ENCODE measurements at places on chromosomes 3 and 15.

GRCh38 chr3:134441321-134441720 lies 44.5 kb downstream of the ANAPC13 start:
- DNase-seq: no peak

DNA sequence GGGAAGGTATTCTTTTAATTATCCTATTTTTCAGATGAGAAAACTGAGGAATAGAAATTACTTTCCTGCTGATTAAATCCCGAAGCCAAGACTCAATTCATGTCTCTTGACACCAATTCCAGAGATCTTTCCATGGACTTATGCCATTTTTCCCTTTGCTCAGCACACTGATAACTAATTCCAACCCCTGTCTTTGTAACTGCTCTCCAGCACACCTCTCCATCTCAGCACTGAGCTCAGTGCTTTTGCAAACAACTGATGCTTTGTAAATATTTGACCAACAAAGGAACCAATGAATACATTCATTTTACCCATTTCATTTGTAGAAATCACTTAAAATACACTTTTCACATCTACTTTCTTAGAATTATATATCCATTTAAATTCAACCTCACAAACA lies 249.1 kb downstream of the IL5RA start:
- DNase-seq: no peak

DNA sequence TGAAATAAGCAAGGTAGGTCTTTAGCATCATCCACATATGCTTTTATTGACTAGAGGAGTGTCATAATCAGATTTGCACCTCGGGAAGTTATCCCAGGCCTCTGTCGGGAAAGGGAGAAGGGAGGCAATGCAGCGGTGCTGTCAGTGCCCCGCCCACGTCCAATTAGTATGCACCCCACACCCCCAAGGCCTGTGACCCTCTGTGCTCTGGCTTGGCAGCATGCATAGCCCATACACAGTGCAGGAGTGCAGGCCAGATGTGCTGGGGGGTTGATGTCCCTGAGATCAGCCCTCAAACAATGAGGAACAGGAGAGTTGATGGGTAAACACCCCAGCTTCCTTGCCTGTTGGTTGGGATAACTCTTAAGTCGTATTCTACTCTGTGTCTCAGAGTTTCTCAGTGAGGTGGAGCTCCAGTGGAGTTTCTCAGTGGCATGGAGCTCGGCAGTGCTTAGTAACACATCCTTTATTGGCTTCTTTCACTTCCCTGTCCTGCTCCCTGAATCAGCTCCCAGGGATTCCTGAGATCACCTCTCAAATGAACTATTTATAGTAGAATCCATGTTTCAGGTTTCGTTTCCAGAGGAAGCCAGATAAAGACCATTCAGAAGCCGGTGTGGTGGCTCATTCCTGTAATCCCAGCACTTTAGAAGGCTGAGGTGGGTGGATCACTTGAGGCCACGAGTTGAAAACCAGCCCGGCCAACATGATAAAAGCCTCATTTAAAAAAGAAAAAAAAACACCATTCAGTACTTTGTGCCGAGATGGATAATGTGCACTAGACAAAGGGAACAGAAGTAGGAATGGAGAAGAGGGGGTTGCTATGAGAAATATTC lies 26.7 kb upstream of the NDUFB4 start:
- DNase-seq: no peak

- DNase-seq: no peak
These were observed 117.3 kb downstream of the ADAMTS17 start for GRCh38 chr15:100224206-100225185.

- no peak for DNase-seq
These were observed 58.0 kb upstream of the ATP2B2 start for GRCh38 chr3:10563396-10563795.

DNA sequence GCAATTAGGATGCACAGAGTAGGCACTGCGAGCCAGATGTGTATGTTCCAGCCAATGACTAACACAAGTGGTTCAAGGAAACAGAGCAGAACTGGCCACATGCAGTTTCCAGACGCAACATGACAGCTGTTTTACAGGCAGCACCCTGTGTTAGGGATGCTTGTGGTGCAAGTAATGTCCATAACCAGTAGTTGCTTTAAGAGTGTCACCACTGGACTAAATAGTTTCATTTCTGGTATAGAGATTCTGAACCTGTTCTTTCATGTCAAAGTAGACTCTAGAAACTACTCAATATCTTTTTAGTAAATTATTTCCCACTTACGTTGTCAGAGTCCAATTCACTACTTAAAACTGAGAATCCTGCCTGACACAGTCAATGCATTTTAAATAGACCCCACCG lies 14.5 kb upstream of the LPP start:
- no peak for DNase-seq

GRCh38 chr15:41292521-41292920 lies 39.9 kb downstream of the OIP5 start:
- no peak for DNase-seq

DNA sequence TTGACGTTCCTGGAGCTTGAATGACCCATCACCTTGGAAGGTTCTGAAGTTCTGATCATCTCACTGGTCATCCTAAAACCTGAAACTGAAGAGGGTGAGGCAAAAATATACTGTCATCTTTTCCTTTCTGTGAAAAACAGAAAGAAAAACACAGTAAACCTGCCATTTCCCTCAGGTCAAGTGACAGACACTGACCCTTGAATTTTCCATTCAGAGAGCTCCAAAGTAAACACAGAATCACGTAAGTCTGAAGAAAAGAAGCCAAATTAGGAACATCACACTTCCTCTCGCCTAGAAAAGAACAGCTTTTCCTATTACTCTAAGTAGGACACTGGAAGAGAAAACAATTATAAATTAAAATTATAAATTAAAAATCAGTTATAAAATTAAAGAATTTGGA lies 78.7 kb upstream of the TGFBR2 start:
- DNase-seq: no peak

DNA sequence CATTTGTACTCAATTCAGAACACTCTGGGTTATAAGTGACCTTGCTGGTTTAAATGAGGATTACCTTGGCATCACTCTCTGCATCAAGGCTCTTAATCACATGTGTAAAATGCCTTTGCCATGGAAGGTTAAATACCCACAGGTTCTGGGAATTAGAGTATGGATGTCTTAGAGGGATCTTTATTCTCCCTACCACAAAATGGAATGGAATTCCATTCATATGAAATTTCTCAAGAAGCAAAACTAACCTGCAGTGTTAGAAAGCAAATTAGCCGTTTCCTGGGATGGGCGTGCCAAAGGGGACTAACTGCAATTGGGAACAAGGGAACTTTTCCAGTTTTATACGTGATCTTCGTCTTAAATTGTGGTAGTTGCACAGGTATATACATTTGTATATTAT lies 39.8 kb downstream of the TBL1XR1 start:
- no peak for DNase-seq

GRCh38 chr3:194087995-194088855 lies 47.7 kb upstream of the HES1 start:
- no peak for DNase-seq

DNA sequence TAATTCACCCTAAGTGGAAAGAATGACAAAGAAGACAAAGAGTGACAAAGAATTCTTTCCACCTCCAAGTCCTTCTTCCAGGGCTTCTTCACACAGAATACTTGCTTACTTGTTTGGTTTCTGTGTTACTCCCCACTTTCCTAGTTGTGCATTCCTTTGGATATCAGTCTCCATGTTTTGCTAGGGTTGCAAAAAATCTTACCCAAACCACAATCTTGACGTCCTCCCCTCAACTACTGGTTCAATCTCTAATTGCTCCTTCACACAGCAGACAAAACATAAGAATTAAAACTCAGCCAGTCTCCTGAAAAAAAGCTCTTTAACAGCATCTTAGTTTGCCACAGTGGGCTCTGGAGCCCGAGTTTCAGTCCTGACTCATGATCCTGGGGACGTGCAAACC lies 297.6 kb upstream of the CHRNA7 start:
- no peak for DNase-seq

DNA sequence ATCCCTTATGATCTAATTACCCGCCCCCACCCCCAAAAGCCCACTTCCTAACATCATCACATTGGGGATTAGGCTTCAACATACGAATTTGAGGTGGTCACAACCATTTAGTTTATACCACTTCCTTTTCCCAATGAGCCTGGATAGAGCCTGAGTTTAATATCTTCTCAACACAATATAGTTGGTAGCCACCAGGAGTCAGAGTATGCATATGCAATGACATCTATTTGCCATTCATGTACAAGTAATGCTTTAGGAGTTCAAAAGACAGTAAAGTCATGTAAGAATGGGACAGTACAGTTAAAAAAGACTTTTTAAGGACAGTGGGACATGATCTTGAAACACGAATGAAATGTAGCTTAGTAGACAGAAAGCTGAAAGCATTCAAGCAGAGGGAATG lies 172.4 kb downstream of the DCLK3 start:
- no peak for DNase-seq

Data from memory B cell (primary cell).